SW 1271 (cell line): ENCODE measurements at places on chromosomes 6 and 20.

- no peak for DNase-seq
Measured at GRCh38 chr6:151004383-151005024, 139.0 kb downstream of the MTHFD1L start.

GRCh38 chr6:142944124-142945048, 590 bp downstream of the HIVEP2 start:
- peak; percentile 76 for DNase-seq

- no peak for DNase-seq
Measured at GRCh38 chr6:42742116-42742894, 3.6 kb downstream of the TBCC start.

- no peak for DNase-seq
Measured at GRCh38 chr20:1187605-1188171, 2.9 kb upstream of the TMEM74B start.

- no peak for DNase-seq
Measured at GRCh38 chr6:16267428-16268263, 29.3 kb downstream of the GMPR start.

GRCh38 chr6:155829646-155830045, 374.0 kb upstream of the NOX3 start:
- no peak for DNase-seq

DNA sequence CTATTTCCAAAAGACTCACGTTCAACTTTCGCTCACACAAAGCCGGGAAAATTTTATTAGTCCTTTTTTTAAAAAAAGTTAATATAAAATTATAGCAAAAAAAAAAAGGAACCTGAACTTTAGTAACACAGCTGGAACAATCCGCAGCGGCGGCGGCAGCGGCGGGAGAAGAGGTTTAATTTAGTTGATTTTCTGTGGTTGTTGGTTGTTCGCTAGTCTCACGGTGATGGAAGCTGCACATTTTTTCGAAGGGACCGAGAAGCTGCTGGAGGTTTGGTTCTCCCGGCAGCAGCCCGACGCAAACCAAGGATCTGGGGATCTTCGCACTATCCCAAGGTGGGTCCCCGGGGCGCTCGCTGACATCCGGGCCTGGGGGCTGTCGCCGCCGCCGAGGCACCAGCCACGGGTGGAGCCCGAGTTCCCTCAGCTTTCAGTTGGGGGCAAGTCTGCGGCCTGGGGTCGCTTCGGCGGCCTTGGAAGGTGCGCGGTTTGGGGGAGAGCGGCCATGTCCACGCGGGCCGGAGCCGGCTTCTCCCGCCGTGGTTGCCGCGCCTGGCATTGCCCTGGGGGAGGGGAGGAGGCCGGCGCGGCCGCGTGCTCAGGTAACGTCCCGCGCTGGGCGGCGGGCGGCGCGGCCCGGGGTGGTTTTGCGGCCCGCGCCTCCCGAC, 429 bp downstream of the AMD1 start:
- DNase-seq, result no peak

DNA sequence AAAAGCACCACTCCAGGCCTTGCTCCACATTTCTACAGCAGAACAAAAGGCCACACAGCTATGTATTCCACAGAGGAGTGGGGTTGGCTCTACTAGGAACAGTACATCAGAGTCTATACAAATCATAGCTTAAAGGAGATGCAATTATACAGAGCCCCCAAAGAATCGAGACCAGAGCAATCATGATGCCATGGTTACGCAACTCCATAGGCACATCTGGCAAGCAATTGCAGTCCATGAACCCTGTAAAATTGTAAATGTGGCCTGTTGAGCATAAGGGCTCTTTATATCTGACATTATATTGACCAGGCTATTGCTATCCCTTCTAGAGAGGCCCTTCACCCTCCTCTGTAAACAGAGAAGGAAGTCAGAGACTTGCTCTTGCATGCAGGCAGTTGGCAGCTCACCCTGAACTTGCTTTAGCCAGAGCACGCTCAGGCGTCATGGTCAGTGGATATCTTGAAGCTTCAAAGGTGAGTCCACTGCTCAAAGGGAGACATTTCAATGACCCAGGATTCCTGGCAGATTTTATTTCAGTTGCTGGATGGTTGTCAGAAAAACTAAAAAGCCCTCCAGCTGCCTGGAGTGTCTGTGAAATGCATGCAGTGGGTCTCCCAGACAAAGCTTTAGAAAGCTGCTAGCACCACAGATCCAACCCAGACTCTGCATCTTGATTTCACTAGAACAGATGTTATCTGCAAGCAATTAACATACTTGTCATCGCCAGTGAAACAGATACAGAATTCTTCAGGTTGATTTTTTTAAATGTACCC, 357.2 kb downstream of the CENPW start:
- DNase-seq, result no peak

DNA sequence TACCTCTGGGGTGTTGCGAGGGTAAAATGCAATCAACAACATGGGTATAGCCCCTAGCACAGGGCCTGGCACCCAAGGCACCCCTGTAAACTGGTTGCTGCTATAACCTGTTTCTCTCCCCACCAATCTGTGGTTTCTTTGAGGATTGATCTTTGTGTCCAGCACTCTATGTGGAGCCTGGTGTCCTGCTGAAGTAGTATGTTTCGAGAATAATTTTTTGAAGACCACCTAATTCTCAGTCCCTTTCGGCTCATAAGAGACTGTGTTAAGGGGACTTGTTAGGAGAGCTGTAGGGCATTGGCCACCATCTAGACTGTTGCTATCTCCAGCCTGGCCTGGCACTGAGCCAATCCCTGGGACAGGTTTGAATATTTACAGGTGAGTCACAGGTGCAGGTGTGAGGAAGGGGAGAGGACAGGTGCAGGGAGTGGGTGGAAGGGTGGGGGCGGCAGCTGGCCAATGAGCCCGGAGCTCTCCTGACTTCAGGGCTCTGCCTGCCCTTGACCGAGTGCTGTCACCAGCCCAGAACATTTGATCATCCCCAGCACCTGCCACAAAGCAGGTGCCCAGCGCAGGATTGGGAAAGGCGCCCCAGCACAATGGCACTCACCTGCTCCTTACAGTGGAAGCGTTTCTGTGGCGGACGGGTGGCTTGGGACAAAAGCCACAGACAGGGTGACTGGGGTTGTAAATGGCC, 8.1 kb upstream of the C20orf144 start:
- DNase-seq, result no peak

DNA sequence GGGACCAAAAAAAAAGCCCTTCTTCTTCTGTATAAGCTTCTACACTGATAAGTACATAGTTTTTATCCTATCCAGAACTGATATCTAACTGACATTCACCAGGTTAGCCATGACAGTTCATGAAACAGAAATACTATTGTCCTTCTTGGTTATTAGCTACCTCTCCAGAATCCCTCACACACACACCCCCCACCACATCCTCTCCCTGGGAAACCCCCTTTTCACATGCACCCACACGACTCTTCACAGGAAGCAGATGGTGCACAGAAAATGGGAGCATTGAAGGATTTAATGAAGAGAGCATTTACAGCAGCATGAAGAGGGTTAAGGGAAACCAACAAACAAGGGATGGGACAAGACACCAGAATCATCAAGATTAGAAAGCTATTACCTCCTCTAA, 88.9 kb downstream of the FHL5 start:
- DNase-seq, result no peak

GRCh38 chr6:64782877-64783276, 924.1 kb downstream of the EYS start:
- DNase-seq, result no peak

DNA sequence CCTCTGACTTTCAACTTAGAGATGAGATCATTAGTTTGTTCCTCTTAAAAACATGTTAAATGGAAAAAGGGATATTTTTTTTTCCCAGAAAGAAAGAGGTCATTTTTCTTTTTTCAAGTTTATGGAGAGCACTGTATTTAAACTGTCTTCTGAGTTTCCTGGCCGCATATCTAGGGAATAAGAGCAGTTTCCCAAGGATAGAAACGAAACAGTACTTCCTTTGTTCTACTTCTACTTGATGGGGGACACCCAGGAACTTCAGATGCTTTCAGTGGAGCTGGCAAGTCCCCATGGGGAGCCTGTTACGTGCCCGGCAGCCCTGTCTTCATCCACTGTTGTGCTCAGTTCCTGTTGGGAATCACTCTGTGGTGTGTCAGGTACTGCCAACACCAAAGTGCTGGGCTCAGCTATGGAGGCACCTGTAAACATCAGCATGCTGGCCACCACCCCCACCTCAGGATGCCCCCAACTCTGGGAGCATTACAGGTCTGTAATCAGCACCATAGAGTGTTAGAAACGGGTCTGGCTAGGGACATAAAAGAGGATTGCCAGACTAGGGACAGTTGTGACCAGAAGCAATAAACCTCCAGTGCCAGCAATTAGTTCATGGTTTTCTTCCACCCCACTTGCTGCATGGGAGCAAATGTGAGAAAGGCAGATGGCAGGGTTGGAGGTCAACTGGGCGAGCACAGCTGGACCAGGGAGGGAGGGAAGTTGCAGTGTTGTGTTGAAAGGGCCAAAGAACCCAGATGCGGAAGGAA, 221.7 kb upstream of the ECI2 start:
- DNase-seq, result no peak

DNA sequence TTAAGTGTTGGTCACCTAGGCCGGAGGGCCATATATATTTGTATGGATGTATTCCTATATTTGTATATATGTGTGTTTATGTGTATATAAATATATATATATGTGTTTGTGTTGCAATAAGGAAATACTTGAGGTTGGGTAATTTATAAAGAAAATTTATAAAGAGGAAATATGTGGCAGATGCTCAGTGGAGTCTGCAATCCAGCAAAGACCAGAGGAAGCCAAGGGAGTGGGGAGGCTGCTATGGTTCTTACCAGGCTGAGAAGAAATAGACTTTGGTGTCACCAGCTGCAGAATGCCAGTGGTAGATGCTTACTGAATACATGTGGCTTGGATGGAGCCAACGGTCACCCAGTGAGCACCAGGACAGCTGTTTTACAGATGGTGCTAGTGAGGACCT, 97.4 kb upstream of the ELOVL5 start:
- no peak for DNase-seq

GRCh38 chr20:1182106-1182505, 2.7 kb downstream of the TMEM74B start:
- DNase-seq, result no peak

DNA sequence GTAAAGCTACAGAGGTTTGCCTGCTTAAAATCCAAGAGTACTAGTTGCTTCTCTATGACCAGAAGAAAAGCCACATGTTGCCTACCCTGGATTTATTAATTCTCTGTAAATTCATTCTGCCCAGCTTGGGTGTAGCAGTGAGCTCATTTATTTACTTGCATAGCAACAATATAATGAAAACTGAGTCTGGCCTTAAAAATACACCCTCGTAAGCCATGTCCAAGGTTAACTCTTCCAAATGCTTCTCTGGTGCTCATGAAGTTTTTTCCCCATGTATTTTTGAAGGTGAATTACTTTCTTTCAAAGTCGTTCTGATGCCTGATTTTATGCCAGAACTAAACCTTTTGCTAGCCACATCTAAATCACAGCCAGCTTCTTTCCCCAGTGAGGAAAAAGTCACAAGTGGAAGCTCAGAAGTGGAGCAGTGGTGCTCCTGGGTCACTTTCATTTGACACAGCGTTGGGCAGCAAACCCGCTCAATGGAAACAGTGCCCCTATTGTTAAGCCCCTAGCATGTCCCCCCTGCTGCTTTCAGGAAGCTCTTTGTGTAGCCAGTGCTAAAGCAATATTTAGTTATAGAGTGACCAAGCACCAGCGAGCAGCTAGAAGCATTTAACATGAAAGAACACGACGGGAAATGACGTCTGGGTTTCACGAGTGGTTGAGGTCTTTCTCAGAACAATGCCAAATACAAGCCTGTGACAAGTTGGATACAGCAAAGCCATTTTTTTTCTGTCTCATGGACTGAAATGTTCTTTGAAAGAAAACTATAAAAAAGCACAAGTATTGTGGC, 29.8 kb downstream of the NEDD9 start:
- no peak for DNase-seq

DNA sequence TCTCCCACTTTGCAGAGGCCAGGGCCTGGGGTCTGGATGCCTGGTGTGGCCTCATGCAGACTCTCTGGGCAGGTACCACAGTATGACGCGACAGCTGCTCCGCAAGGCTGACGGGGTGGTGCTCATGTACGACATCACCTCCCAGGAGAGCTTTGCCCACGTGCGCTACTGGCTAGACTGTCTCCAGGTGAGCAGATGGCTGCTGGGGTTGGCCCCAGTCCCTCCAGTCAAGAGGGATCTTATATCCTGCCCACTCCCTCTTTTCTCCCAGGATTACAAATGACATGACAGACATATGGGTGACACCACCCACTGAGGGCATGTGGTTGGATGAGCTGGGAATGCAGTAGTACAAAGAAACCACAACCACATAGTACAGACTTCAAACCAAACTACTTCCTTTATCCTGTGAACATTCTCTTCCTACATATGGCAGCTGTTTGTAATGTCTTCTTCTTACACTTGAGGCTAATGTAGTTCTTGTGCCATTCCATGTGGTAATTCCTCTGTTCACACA, 29.9 kb downstream of the RAB44 start:
- no peak for DNase-seq

GRCh38 chr6:92169506-92169905, 1249.9 kb downstream of the EPHA7 start:
- no peak for DNase-seq

- no peak for DNase-seq
Measured at GRCh38 chr20:32132911-32133549, 23.5 kb downstream of the TM9SF4 start.

- no peak for DNase-seq
Measured at GRCh38 chr6:24915641-24916040, 20.1 kb downstream of the RIPOR2 start.

- no peak for DNase-seq
Measured at GRCh38 chr20:10264166-10264558, 45.5 kb downstream of the SNAP25 start.

- DNase-seq, result no peak
Measured at GRCh38 chr6:126112171-126112632, 125.9 kb downstream of the TRMT11 start.

DNA sequence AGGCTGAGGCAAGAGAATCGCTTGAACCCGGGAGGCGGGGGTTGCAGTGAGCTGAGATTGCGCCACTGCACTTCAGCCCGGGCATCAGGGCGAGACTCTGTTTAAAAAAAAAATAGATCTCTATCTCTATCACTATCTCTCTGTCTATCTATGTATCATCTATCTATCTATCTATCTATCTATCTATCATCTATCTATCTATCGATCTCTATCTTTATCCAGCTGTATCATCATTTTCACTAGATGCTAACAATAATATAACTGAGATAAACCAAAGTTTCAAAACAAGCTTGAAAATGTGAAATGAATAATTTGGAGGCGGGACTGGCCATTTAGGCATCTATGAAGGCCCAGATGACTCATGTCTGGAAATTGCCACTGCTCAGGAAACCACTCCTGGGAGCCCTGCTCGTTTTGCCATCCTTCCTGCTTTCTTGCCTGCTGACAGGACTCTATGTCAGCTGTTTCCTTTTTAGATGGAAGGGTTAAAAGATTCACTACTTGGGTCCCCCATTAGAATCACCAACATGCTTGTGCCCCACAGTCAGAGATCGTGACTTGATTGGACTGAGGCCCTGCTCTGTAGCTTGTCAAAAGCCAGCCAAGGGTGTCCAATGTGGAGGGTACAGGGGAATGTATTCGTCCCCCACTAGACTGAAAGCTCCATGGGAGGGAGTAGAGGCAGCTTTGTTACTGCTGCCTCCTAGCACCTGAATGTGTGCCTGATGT, 61.7 kb downstream of the UTRN start:
- DNase-seq, result peak; percentile 82
